ENCODE measurements at places on chromosomes 7 and 10. TPM values are rescaled to one million over a fixed set of nuclear protein-coding genes. Genes with fewer than 3 reads are reported as not detected.

The DYNC1I1 gene
- 0.81 TPM for total RNA-seq

The SLC26A5 gene
- not detected for total RNA-seq

The SPDYE6 gene
- total RNA-seq: not detected

The CPVL gene
- not detected for total RNA-seq

The TAS2R41 gene
- not detected for total RNA-seq

The LIPJ gene
- not detected for total RNA-seq

The HELLS gene
- 7.8 TPM for total RNA-seq

The HNRNPA2B1 gene
- total RNA-seq: 84.7 TPM

The FAM131B gene
- 0.97 TPM for total RNA-seq

The PKD2L1 gene
- total RNA-seq: not detected

The SEMA3D gene
- 0.49 TPM for total RNA-seq

The CYP3A7 gene
- total RNA-seq: not detected

The HOXA13 gene
- total RNA-seq: not detected

The ACHE gene
- total RNA-seq: 0.16 TPM

The NEUROG3 gene
- not detected for total RNA-seq

The FAM25C gene
- not detected for total RNA-seq

The MSMB gene
- total RNA-seq: not detected

The TUBAL3 gene
- not detected for total RNA-seq

The CALML5 gene
- not detected for total RNA-seq

The ASZ1 gene
- not detected for total RNA-seq

The VWA2 gene
- total RNA-seq: not detected

The CFTR gene
- total RNA-seq: not detected

The TMEM229A gene
- total RNA-seq: 2.1 TPM

The OR2A42 gene
- not detected for total RNA-seq

The SRGN gene
- total RNA-seq: 715 TPM

The RPEL1 gene
- under 0.01 TPM for total RNA-seq

The CASTOR2 gene
- 26.4 TPM for total RNA-seq

The SRRM3 gene
- total RNA-seq: 4.7 TPM

The TAS2R5 gene
- 0.16 TPM for total RNA-seq

The DRGX gene
- total RNA-seq: not detected

The EN2 gene
- not detected for total RNA-seq

The ANKRD30A gene
- total RNA-seq: not detected

The PPP1R17 gene
- total RNA-seq: not detected

The TRRAP gene
- 11.7 TPM for total RNA-seq

The GNG11 gene
- 113 TPM for total RNA-seq

The SPDYE3 gene
- total RNA-seq: not detected

The AGAP9 gene
- total RNA-seq: 0.32 TPM

The CXCL12 gene
- total RNA-seq: 255 TPM

The PTPRZ1 gene
- total RNA-seq: not detected

The FERD3L gene
- total RNA-seq: not detected

The CUX1 gene
- total RNA-seq: 57.2 TPM

The PLA2G12B gene
- not detected for total RNA-seq

The NANOS1 gene
- 8.7 TPM for total RNA-seq

The IFIT1B gene
- total RNA-seq: not detected

The STRIP2 gene
- total RNA-seq: 4.2 TPM

The AGR2 gene
- total RNA-seq: not detected

The TEX47 gene
- total RNA-seq: not detected

The SFTPA1 gene
- total RNA-seq: not detected

The STEAP2 gene
- 3.8 TPM for total RNA-seq

The ZNF3 gene
- 17.8 TPM for total RNA-seq

The ZCWPW1 gene
- total RNA-seq: 0.81 TPM

The MNX1 gene
- total RNA-seq: not detected

The CPXM2 gene
- total RNA-seq: 2.1 TPM

Data from cardiac atrium fibroblast (primary cell).